ENCODE measurements at places on chromosomes 1 and 21.

- no peak for DNase-seq
These were observed 7.0 kb upstream of the SLC26A9 start for GRCh38 chr1:205950280-205950679.

DNA sequence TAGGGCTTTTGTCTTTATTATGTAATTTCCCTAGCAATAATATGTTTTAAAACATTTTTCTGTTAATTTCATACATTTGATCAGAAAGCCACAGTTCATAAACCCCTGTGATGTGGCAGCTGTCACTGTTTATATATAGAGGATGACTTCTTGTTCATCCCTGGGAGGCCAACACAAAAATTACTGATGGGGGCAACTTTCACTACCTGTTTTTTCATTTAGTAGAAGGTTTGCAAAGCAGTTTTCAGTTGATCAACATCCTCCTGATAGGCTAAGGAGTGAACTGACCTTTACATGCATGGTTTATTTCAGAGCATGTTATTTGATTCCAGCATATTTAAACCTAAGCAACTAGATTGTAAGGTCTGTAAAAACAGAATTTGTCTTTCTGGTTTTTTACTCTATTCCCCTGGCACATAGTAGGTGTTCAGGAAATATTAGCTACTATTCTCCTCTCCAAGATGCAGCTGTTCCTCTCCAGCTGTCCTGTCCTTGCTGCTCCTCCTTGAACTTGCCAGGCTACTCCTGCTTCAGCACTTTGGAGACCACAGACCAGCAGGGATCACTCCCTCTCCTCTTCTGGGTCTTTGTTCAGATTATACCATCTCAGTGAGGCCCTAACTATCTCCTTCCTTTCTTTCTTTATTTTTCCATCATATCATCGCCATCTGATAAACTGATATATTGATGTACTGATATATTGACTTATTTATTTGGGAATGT is 54.7 kb downstream of the ROR1 start:
- no peak for DNase-seq

- DNase-seq = no peak
These were observed 262.5 kb upstream of the B3GALT2 start for GRCh38 chr1:193448682-193449461.

DNA sequence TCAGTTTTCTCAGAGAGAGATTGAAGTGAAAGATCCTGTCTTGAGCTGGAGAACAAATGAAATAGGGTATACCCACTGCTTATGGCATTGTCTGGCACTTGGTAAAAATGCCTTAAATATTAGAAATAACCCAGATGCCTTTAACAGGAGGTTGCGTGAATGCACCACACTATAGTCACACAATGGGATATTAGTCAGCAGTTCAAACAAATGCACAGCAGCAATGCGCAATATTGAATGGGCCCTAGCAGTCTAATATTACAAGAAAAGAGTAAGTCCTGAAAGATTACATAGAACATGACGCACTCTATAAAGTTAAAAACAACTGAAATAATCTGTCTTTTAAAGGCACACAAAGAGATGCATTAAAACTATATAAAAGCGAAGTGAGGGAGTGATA is 161.1 kb downstream of the EDEM3 start:
- no peak for DNase-seq

- no peak for DNase-seq
These were observed 999 bp downstream of the THAP3 start for GRCh38 chr1:6625584-6626149.

- no peak for DNase-seq
These were observed 197.8 kb downstream of the LYPLAL1 start for GRCh38 chr1:219371471-219371870.
